ENCODE measurements at places on chromosomes 1 and 21.

DNA sequence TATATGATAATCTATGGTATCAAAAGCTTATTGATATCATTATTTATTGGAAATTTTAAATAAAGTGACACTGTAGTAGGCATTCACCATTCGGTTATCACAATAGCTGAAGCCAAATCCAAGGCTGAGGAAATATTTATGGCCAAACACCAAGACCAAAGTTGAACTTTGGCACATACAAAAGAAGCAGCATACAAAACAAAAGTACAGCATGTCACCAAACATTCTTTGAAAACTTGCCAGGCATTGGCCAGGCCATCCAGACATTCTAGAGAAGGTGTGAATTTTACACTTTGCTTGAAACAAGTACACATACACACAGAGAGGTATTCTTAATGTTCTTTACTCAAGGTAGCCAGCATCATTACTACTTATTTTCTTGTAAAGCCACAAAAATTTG is 544.4 kb upstream of the CXADR start:
- no peak for DNase-seq

DNA sequence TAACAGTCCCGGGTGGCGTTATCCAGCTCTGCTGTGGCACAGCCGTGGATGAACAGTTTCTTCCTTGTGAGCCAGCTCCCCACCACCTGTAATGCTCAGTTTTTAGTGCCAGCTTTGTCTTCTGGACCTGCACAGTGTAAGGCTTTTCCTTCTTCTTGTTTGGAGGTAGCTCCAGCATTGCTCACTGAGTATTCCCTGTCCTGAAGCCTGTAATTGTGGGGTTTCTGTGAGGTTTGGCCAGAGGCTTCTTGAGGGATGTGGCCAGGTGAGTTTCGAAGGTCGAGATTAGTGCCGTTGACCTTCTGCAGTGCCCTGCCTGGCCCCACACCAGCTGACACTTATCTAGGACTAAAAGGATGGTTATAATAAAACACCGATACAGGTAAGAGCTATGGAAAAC is 75.0 kb downstream of the PBX1 start:
- no peak for DNase-seq

GRCh38 chr1:156816561-156817328 is at the start of gene SH2D2A:
Gene SH2D2A, minus strand, starts transcription at chr1:156816848. Its CDS starts 140 bp downstream, at chr1:156816708.
- peak; percentile 90 for DNase-seq

DNA sequence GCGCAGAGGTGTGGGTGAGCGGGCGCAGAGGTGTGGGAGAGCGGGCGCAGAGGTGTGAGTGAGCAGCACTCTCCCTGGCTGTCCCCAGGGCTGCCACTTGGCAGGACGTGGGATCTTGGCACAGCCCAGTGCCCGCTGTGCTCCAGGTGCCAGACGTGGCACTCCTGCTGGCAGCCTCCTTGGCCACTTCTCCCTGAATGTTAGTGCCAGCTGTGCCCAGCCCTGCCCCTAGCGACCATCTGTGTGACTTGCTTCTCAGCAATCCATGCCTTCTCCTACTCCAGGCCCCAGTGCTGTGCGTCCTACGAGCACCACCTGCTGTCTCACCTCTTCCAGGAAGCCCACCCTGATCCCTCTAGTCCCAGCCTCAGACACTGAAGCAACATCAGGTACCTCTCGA is 30.5 kb downstream of the KRTAP10-1 start:
- peak; percentile 18 for DNase-seq

DNA sequence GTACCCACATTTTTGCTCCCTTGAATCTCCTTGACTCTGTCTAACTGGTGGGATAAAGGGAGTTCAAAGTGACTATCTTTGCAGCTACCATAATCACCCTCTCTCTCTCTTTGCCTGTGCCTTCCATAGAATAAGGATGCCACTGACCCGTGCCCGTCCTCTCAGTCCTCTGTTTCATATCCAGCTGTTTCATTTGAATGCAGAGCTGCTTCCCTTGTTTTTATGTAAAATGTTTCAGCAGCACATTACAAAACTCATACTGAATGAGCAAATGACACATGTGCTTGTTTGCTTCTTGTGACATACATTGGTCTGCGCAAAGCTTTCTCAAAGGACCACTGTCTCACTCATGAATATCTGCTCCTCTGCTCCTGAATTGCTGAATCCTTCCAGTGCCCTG is 38.4 kb downstream of the CDC42 start:
- no peak for DNase-seq

DNA sequence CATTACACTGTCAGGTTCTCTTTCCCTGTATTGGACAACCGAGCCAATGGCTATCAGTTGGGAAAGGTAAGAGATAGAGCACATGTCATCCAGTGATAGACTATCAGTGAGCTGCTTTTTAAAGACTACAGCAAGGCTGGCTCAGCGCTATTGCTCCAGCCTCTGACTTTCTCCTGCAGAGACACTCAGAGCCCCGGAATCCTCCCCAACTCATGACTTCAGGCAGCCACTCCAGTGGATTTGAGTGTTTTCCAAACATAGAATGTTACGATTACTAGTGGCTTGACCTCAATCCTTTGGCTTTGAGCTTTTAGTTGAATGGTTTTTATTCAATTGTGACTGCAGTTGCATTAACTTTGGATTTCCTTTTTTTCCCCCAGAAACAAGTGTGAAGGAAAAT is 331.9 kb downstream of the DISC1 start:
- DNase-seq = no peak

GRCh38 chr1:91454136-91454535 is 46.5 kb upstream of the CDC7 start:
- DNase-seq = no peak

- no peak for DNase-seq
Measured at GRCh38 chr1:45863218-45863617, 59.8 kb downstream of the MAST2 start.

- DNase-seq = peak; percentile 63
Measured at GRCh38 chr1:154935749-154936554, 567 bp downstream of the PMVK start.

GRCh38 chr1:19639999-19640362 is 4.1 kb upstream of the NBL1 start:
- no peak for DNase-seq

DNA sequence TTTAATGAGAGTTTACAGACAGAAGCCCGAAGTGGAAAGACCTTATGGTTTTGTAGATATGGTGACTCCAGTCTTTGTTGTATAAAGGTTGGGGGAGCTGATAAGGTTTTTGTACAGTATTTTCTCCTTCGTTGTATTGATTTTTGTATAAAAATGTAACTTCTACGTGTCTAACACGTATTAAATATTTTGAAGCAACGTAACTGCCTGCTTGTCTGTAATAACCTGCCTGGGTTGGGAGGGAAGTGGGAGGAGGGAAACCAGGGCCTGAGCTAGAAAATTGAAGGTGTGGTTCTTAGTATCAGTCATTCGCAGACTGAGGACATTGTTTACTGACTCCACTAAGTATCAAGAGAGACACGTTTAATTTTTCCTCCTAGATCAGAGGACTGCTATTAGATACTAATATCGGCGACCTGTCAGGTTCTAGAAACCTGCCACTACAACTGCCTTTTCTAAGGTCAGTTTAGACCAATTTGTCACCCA is 2.2 kb downstream of the IER5 start:
- peak; percentile 77 for DNase-seq

DNA sequence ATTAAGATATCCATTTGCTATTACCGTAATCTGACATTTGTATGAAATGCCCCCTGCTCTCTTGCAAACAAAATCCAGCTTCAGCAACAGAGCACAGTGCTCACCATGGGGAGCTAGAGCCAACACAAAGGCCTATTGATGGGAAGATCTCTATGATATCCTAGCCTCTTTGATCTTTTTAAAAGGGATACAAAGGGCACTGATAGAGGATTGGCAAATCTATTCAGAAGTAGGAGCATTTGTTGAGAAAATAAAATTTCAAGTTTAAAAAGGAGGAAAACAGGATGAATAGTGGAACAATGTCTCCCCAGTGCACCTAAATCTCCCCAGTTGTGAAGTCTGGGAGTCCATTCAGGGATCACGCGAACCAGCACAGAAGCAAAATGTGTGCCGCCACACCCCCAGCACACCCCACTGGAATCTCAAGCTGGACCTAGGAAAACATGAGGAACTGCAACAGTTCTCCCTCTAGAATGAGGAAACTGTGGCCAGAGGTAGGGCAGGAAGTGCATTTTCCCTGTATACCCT is 32.2 kb downstream of the MRAP start:
- no peak for DNase-seq

DNA sequence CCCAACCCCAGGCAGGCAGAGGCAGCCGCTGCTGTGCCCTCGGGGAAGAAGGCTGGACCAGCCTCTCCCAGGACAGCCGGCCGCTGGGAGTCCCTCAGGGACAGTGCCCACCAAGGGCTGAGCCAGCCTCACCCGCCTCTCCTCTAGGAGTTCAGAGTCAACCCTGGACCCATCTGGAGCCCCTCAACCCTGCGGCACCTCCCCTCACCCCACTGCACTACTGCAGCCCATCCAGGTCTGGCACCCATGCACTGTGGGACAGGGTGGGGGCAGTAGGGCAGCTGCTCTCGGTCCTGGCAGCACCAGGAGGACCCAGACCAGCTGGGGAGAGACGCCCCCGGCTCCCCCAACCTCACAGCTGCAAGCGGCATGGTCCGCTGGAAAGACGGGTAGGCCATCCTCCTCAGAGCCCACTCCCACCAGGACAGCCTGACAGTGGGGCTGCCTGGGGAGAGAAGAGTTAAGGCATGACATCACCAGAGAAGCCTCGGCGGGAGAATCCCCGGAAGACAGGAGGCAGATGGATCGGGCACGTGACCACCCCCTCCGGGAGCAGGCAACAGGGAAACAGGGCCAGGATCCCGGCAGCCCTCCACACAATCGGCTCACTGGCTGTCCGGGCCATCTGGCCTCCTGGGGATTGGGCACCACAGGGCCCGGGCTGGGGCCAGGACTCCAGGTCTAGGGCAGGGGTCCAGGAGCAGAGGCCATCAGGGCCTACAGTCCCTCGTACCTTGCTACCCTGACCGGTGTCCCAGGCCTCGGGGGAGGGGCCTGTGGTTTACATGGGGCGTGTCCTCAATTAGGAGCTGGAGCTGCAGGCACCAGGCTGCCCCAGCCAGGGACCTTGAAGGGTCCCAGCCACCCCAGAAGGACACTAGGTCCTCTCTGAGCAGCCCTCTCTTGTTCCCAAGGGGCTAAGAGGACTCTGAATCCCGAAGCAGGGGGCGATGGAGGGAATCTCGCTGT is 3.1 kb downstream of the ACAP3 start:
- no peak for DNase-seq

DNA sequence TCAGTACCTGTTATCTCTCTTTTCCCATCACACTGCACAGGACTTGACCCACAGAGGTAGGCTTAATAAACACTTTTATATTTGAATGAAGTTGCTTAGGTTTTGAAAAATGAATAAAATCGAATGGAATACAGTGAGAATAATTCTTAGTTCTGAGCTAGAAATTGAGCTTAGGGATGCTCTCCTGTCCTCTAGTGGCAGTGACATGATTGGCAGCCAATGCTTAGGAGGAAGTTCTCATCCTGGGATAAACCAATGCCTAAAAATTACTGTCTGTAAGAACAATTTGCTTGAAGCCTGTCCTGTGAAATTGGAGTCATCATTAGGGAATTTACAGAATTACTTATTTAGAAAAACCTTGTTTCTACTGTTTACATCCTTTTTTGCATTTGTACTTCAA is 21.3 kb upstream of the CYP4X1 start:
- DNase-seq = no peak

GRCh38 chr1:210691039-210691610 is 362.4 kb downstream of the HHAT start:
- no peak for DNase-seq

- DNase-seq = no peak
Measured at GRCh38 chr1:5371270-5371669, 621.0 kb downstream of the NPHP4 start.

DNA sequence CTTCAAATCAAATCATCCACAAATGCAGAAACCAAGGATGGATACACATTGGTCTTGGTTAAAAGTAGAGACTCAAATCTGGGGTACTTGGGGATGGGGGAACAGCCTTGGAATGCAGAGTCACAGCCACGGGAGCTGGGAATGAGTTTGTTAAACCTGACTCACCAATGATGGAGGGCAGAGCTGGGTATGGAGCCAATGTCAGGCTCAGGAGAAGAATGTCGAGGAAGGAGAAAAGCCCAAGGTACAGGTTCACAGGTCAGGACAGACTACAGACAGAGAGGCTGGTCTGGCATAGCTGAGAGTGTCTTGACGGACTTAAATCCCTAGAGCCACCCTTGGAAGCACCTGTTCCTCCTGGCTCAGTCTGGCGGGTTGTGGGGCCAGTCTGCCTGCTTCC is 237.6 kb downstream of the NTNG1 start:
- no peak for DNase-seq

GRCh38 chr1:101367630-101368029 is 130.8 kb downstream of the S1PR1 start:
- no peak for DNase-seq

GRCh38 chr1:59526240-59526639 is 229.3 kb downstream of the FGGY start:
- no peak for DNase-seq

GRCh38 chr1:117076648-117077047 is 16.5 kb downstream of the TTF2 start:
- DNase-seq = no peak

DNA sequence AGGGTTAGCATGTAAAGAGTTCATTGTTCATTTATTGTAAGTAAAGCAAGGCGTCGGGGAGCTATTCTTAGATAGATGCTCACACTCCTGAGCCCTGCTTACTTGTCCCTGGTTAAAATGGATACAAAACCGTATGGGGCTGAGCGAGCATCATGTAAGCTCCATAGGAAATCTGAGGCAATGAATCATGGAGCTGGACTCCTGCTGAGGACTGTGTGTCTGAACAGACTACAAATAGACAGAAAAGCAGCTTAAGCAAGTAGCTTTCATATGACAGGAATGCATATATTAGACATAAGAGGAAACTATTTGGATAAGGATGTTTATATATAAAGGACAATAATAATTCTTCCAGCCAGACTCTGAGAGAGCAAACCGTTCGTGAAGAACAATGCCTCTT is 604.9 kb upstream of the PTBP2 start:
- DNase-seq = no peak

- DNase-seq = peak; percentile 47
Measured at GRCh38 chr1:109438798-109439297, 12.6 kb upstream of the PSMA5 start.

DNA sequence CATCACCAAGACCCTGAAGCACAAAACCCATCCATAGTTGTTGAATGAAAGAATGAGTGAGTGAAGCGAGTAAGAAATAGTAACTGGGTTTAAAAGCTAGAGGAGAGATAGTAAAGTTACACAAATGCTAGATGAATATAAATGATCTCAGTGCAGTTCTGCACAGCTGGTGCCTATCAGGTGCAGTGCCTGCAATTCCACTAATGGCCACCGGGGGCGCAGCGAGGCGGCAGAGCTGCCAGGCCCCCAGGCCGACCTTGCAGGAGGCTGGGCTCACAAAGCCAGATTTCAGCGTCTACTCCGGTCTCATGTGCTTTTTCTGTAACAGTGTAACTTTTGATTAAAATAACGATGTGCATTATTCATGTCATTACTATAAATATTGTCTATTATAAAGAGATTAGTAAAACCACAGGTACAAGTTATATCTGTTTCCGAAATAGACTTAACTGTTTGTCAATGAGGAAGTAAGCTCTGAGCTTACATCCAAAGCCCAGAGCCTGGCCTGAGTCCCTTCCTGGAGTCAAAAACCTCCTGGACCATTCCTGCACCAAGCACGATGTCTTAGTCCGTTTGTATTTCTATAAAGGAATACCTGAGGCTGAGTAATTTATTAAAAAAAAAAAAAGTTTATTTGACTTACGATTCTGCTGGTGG is 477.6 kb downstream of the NPHP4 start:
- DNase-seq = peak; percentile 56

Measured in GM12865 (cell line).